ENCODE measurements at places on chromosomes 2 and 18.

GRCh38 chr2:152497481-152498052, 162.6 kb downstream of the FMNL2 start:
- no peak for DNase-seq

GRCh38 chr2:67896476-67896875, 166.3 kb downstream of the C1D start:
- no peak for DNase-seq

DNA sequence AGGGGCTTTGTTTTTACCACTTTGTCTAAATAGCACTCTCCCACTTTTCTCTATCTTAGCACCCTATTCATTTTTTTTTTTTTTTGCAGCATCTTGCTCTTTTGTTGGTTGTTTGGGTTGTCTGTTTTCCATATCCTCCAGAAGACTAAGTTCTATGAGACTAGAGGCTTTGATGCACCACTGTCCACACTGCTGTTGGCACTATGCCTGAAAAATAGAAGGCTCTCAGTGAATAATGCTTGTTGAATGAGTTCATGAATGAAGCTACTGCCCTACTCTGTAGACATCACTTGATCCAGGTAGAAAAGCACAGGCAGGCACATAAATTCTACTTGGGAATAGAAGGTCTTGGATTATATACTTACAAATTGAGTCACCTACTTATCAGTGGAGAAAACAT, 7.3 kb downstream of the IL1A start:
- DNase-seq: no peak

DNA sequence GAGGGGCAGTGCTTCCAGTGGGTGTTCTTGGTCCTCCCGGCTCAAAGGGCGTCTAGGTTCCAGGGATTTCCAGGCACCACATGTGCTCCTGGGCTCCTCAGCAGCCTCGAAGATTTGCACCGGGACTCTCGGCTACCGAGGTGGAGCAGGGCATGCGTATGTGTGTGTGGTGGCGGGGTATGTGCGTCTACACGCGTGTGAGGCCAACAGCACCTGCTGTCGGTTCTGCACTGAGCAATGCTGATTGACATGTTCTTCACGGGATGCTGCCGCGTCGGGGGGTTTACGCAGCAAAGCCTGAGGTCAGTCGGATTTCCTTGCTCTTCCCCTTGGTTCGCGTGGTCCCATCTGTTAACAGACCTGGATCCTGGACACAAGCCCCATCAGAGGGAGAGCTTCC, 119.8 kb downstream of the NDUFA10 start:
- no peak for DNase-seq

- no peak for DNase-seq
These were observed 27.4 kb downstream of the EIF4E2 start for GRCh38 chr2:232577841-232578240.

GRCh38 chr18:41985914-41986313, 30.9 kb downstream of the PIK3C3 start:
- DNase-seq: no peak

DNA sequence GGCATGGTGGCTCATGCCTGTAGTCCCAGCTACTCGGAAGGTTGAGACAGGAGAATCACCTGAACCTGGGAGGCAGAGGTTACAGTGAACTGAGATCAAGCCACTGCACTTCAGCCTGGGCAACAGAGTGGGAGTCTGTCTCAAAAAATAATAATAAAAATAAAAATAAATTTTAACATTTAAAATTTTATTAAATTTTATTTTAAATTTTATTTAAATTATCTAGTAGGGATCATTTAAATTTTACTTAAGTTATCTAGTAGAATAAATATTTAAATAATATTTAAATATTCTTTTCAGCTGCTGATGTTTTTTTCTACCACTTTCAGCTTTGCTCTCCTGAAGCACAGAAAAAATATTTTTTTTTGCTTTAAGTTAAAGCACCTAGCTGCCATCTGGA, 10.4 kb downstream of the COBLL1 start:
- DNase-seq: no peak

DNA sequence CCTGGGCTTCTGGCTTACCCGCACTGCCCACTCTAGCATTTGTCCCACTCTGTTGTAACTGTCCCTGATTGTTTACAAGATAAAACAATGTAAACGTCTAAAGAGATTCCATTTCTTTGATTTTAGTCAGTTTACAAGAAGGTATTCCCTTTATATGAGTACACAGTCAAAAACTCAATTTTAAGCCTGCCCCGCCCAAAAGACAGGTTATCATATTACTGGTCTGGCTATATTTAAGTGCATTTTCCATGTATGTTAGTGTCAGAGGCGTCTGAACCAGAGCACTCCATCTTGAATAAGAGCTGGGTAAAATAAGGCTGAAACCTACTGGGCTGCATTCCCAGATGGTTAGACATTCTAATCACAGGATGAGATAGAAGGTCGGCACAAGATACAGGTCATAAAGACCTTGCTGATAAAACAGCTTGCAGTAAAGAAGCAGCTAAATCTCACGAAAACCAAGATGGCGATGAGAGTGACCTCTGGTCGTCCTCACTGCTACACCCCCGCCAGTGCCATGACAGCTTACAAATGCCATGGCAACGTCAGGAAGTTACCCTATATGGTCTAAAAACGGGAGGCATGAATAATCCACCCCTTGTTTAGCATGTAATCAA, 15.0 kb downstream of the GPR45 start:
- no peak for DNase-seq

GRCh38 chr18:63107171-63107845, 212.3 kb downstream of the BCL2 start:
- no peak for DNase-seq

DNA sequence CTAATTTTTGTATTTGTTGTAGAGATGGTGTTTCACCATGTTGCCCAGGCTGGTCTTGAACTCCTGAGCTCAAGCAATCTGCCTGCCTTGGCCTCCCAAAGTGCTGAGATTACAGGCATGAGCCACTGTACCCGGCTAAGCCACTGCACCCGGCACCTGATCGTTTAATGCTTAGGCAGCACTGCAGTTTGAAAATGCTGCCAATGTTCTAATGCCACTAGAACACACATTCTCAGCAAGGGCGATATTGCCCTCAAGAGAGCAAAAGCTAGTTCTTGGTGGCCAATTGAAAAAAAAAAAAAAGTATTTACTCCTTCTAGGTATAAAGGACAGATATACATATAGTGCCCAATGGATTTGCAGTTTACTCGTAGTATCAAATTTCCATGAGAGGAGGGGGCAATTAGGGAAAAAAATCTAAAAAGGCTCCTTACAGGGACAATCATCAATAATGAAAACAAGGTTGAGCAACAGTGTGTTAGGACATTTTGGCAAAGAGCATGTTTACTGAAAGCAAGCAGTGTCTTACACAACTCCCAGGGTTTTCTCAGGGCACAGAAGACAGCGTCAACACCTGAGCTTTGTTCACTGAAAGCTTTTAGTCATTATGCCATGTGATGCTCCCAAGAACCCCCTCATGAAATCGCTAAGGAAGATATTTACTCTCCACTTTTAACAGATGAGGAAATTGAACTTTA, 199.9 kb upstream of the PKDCC start:
- DNase-seq: no peak

DNA sequence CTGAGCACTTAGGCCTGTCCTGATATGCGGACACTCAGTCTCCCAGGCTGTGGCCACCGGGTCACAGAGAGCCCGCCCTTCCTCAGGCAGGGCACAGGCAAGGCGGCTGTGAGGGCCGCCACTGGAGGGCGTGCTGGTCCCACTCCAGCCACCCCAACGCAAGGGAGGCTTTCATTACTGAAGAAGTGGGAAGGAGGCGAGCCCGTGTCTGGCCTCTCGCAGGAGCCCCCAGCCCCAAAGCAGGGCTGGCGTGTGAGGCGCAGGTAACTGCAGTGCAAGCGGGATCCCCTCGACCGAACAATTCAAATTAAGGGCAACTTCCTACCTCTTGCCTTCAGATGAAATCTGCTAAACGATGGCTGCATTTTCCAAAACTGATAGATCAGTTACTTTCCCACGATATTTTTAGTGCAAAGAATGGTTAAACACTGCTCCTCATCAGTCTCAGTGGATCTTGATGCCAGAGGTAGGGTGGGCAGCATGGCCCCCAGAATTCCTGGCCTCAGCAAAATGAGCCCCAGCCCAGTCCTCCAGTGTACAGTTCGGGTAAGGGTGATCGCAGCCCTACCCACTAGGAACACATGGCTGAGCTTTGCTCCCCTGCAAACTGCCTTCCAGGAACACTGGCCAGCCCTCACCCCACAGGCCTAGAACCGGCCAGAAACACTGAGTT, 97.2 kb downstream of the SEPTIN10 start:
- DNase-seq: no peak

- peak; percentile 51 for DNase-seq
These were observed 523 bp downstream of the KCTD1 start for GRCh38 chr18:26547646-26548414.

DNA sequence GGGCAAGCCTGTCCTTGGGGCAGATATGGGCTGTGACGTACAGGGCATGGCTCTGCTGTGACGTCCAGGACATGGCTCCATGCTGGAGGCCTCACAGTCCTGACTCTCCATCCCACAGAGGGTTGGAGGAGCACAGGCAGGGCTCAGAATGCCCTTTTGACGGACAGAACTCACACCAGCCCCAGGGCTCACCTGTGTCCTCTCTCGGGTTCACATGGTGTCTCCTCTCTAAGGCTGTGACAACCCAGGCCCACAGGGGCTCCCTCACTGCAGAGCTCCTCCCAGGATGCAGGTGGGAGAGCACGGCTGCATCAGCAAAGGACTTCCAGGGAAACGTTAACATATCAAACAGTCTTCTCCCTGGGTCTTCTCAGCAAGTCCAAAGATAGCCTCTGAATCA, 133.8 kb downstream of the EIPR1 start:
- DNase-seq: no peak

- DNase-seq: no peak
These were observed 10.7 kb downstream of the PER2 start for GRCh38 chr2:238277695-238278094.

- DNase-seq: no peak
These were observed at the start of gene RBM44 for GRCh38 chr2:237798236-237799059. Gene RBM44, plus strand, starts transcription at chr2:237798779. Its CDS starts 14,831 bp downstream, at chr2:237813610.

DNA sequence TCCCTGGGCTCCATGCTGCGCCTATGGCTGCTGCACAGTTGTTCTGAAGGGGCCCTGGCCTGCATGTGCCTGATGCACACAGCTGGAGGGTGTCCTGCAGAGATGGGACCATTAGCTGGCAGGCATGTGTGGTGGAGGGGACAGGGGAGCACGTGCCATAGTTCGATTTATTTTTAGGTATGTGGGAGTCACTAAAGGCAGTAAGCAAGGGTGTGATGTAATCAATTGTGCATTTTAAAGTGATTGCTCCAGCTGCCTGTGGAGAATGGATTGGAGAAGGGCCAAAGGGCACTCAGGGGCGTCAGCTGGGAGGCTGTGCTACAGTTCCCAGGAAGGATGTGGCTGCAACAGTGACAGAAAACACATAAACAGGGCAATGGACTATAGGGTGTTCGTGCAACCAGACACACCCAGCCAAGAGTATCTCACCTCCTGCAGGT, 205.1 kb downstream of the ARL4C start:
- peak; percentile 49 for DNase-seq

GRCh38 chr18:63339920-63340484, 20.4 kb upstream of the BCL2 start:
- DNase-seq: peak; percentile 64

Data from naive thymus-derived CD8-positive, alpha-beta T cell (primary cell).